ENCODE measurements at places on chromosomes 6 and 20.

DNA sequence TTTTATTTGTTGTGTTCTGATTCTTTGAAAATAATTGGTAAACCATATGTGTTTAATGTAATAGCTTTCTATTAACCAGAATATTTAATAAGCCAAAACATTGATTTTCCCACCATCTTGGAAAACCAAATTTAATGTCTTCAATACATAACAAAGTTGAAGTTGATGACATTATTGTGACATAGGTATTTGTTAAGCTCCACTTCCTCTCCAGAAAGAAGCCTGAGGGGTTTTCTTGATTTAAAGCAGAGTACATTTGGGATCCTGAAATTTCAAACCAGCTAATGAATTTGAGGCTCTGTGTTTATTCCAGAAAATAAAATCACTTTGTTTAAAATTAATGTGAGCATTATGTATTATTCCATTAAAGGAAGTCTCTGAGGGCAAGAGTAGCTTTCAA is 106.3 kb downstream of the PERP start:
- no peak for DNase-seq

DNA sequence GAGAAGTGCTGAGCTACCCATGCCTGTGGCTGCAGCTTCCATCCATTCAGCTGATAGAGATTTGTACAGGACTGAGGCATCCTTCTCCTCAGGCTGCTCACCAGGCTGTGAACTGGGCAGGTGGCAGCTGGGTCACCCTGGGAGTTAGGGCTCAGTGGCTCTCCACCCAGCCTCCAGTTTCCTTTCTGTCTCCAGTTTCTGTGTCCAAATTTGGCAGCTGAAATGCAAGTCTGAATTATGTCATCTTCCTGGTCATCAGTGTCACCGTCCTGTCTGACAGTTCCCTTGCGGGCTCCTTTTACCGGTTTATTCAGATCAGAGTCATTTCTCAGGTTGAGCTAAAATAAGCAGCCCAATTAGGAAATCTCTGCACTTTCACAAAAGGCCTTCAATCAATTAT is 93.3 kb downstream of the EDN1 start:
- DNase-seq: no peak

GRCh38 chr20:24756292-24757025 is 192.6 kb upstream of the CST7 start:
- no peak for DNase-seq

DNA sequence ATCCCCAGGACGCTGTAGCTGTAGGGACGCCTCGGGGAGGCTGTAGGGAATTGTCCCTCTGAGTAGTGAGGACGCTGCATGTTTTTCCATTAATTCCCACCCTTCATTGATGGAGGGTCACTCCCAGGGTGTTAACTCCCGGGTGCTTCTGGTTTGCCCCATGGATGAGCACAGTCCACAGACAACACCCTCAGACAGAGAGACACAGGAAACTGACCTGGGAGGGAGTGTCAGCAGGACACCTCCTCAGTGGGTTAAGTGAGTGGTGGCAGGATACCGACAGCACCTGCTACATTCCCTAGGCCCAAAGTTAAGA is 53.5 kb downstream of the LINC00237 start:
- DNase-seq: no peak

- no peak for DNase-seq
These were observed 181.0 kb downstream of the ZMYND8 start for GRCh38 chr20:47175493-47175892.

GRCh38 chr6:24667378-24667803 is 514 bp downstream of the ACOT13 start:
- DNase-seq: no peak

DNA sequence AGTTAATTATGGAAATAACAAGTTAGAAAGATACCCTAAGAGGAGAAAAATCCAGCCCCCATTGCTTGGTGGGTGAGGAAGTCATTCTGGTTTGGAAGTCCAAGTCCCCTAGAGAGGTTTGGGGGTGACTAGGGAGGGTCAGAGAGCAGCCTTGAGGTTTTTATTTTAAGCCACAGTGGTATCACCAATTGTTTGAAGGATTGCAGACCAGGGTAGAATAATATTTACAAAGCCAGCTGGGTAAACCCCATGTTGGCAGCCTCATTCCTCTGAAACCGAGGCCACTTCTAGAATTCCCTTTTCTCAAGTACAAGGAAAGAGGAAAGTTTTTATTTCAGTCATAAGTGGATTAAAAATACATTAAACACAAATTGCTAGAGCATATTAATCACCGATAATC is 99.7 kb downstream of the TMEM170B start:
- DNase-seq: no peak

GRCh38 chr6:170029416-170030283 is 261.2 kb downstream of the DLL1 start:
- no peak for DNase-seq

GRCh38 chr20:34797012-34797995 is 28.1 kb downstream of the NCOA6 start:
- no peak for DNase-seq

GRCh38 chr6:3090013-3090412 is 21.7 kb downstream of the RIPK1 start:
- DNase-seq: no peak

- DNase-seq: no peak
These were observed 89.0 kb downstream of the TNFAIP3 start for GRCh38 chr6:137956098-137956488.

DNA sequence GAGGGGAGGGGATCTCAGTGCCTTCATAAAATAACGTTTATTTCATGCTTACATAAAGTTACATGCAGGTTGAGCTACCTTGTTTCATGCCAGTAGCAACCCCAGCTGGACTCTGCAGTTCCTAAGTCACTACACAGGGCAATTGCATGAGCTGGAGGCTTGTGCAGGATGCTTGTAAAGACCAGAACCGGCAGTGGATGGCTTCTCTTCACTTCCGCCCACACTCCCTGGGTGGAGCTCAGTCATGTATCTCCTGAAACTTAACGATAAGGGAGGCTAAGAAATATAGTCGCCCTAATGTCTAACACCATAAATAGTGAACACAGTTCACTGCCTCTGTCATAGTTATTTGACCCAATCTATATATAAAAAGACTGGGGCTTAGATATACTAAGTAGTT is 99.4 kb upstream of the RAB32 start:
- DNase-seq: no peak

GRCh38 chr6:88166493-88167351 is 575 bp upstream of the CNR1 start:
- DNase-seq: no peak

- no peak for DNase-seq
These were observed 48.8 kb downstream of the TRDN start for GRCh38 chr6:123587838-123588545.

DNA sequence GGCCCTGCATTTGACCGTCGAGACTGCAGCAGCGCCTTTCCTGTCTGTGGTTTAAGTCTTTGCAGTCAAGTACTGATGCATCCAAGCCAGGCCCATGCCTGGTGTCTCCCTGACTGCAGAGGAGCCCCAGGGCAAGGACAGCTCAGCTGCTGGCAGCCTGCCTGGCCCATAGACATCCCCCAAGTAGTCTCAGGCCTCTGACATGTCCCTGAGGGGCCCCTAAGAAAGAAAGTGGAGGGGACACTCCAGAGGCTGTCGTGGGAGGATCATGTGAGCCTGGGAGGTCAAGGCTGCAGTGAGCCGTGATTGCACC is 18.0 kb downstream of the HRH3 start:
- DNase-seq: no peak

- DNase-seq: no peak
These were observed 96.9 kb upstream of the ARMC2 start for GRCh38 chr6:108751282-108751681.

DNA sequence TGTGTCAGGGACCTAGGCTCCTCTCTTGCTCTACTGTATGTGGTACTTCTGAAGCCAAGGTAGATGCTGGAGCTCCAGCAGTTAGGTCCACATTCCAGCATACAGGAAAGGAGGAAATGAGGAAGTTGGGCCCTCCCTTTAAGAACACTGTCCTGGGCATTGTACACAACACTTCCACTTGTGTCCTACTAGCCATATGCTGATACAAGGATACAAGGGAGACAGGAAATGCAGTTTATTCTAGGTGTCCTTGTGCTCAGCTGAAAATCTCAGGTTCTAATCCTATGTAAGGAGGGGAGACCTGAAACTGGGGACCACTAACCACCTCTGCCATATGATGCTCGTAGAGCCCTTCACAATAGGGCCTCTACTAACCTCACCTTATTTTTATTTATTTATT is 4.2 kb downstream of the TRIB3 start:
- no peak for DNase-seq

DNA sequence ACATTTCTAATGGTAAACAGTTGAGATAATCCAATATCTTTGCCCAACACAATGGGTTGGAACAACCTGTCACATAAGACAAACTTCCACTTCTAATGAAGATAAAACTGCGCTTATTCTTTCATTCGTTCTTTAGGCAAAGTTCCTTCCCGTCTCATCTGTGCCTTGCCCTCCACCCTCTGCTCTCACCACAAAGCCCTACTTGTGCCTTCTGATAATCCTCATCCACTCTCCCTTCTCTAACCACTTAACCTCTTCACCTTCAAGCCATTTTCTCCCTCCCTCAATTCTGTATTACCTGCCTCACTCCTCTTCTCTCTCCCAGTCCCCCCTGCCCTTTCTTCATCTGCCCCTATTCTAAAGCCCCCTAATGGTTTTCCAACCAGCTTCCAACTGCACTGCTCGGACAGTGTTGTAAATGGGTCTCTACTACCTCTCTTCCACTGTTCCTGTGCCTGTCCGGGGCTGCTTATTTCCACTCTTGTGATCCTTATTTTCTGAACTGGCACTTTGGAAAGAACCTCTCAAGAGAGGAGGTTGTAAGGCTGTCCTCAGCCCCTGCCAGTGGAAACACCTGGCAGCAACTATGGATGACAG is 62.9 kb upstream of the MYB start:
- no peak for DNase-seq

GRCh38 chr6:139007428-139007827 is 19.4 kb upstream of the REPS1 start:
- DNase-seq: no peak

- DNase-seq: no peak
These were observed 463.5 kb upstream of the FLRT3 start for GRCh38 chr20:14800707-14801425.

- DNase-seq: no peak
These were observed 28.6 kb downstream of the RING1 start for GRCh38 chr6:33236852-33237251.

DNA sequence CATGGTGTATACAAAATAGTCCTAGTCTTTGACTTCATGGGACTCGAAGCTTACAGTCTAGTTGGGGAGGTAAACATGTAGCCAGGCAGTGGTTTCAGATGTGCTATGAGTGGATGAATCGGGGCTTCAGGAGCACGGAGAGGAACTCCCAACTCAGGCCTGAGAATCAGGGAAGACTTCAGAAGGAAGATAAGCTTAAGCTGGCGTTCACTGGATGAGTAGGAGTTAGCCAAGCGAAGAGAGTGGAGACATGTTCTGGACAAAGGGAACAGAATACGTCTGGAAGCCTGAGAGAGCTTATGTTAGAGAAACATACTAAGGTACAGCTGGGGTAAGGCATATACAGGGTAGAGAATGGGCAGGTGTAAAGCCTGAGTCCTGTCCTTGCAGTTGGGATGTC is 8.8 kb downstream of the CARMIL1 start:
- no peak for DNase-seq

DNA sequence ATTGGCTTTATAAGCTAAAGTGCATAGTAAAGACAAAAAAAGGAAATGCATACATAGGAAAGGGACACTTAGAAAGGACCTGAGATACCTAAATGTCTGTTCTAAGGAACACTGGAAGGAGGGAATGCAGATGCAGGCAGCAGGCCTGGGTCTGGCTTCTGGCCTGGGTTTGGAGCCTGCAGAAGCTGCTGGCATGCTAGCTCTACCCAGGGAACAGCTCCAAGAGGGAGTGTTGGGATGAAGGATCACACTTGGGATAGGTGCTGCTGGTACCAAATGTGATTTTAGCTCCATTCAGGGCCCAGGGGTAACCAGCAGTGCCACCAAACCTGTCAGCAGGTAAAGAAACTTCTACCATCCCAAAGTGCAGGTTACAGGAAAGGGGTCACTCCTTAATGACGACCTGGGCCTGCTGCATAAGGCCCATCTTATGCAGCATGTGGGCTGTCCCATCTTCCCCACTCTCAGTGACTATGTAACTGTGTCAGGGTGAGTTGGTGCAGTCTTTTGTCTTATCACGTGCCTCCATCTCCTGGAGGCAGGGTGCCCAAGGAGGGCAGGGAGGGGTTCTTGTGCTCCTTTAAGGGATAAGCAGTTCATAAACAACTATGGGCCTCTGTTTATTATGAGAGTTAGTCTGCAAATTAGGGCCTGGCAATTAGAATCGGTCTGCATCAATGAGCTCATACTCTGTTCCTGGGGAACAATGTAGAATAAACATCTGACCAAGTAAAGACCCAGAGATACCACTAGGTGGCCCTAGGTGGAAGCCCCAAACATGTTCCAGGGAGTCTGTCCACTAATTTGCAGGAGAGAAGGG is 26.9 kb downstream of the DDX27 start:
- DNase-seq: no peak

DNA sequence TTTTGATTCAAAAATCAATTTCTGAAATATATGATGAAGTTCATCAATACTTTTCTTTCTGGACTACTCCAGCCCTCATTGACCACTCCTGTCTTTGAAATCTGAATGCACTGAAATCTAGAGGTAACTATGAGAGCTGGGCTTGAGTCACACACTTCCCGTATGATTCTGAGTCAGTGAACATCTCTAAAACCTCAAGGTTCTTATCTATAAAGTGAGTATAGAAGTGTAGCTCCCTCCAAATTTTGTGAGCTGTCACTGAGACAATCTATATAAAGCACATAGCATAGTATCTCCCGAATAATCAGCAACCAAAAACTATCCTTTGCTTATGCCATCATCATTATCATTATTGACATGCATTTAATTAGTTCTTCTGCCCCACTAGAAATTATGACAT is 182.4 kb downstream of the TSHZ2 start:
- DNase-seq: no peak

- DNase-seq: no peak
These were observed 53.9 kb downstream of the HS3ST5 start for GRCh38 chr6:114288701-114289495.

DNA sequence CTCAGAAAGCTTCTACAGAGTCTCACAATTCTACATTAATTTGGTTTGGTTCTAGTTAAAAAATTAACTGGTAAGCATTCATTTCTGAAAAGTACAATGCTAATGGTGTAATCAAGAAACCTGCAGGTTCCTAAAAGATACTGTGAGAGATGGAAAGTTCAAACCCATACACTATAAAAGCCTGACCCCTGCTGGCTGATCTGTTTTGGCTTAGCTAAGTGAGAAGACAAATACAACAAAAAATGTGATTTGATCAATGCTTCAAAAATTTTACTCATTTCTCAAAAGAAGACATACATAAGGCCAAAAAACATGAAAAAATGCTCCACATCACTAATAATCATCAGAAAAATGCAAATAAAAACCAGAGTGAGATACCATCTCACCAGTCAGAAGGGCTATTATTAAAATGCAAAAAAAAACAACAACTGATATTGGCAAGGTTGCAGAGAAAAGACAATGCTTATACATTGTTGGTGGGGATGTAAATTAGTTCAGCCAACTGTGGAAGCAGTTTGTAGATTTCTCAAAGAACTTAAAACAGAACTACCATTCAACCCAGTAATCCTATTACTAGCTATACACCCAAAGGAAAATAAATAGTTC is 102.8 kb downstream of the MOXD1 start:
- no peak for DNase-seq

- DNase-seq: no peak
These were observed 94.3 kb downstream of the EDN1 start for GRCh38 chr6:12384357-12384912.

Measured in activated CD8-positive, alpha-beta memory T cell treated with anti-CD3 and anti-CD28 coated beads for 4 hours (primary cell).